Thoracic aorta (tissue), 2 donors: ENCODE measurements at places on chromosomes 5 and 9.

GRCh38 chr5:150516011-150516410, 8.1 kb downstream of the NDST1 start:
- DNase-seq = no peak

DNA sequence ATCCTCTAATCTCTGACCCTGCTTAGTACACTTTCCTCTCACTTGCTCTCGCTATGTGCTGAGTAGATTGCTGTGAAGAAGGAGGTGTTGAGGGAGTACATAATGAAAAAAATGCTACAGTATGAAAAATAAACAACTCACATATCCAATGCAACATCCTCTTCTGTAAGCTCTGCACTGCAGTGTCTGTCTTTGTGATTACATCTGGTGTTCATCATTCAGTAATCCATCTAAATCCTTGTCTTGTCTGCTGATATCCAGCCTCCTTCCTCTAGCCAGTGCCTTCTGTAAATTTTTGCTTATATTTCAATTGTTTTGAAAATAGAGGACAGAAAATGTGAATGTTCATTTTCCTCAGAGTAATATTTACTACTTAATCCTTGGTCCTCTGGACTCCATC, 57.4 kb upstream of the CDH12 start:
- DNase-seq = no peak

DNA sequence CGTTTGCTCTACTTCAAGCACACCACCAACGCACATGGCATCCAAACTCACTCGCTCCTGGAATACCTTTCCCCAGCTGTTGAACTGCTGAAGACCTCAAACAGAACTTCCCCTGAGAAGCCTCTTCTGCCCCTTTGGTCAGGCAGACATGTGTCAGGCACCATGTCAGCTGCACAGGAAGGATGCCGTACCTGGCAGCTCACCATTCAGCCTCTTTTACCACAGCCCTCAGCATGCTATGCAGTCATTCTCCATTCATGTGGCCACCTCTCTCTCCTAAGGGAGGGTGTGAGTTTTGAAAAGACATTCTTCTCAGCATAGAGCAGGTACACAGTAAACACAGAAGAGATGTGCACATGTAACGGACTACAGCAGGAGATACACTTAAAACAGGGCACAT, 14.2 kb downstream of the IL4 start:
- no peak for DNase-seq

- no peak for DNase-seq
These were observed 5.0 kb downstream of the S1PR3 start for GRCh38 chr9:88996046-88996920.

DNA sequence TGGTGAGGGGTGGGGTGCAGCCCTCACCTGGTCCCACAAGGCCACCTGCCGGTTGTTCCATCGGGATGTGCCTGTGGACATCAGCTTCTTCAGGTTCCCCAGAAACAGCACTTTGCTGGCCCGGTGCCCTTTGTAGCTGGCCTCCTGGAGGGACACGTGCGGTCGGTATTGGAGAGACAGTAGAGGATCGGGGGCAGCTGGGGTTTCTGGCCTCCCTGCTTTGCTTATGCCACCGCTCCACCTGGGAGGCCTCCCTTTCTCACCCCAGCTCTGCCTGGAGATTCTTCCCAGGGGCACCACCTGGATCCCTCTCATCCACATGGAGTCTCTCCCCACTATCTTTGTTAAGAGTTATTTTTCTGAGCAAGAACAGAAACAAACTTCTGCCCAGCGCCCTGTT, 13.1 kb upstream of the TRIM14 start:
- DNase-seq = no peak

DNA sequence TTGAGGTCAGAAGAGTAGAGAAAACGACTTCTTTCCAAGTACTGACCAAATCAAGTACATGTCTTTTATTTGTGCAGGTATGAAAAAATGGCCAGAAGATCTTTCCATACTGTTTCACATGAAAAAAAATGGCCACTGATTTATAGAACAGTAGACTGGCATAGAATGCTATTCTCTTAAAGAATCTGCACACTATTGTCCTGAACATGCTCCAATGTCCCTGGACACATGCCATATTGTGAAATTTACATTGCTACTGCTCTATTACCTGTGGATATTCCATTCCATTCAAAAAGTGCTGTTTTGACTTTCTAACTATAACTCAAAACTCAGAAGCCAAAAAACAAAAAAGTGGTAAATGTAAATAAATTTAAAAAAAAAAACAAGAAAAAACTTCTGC, 60.6 kb downstream of the FBXL17 start:
- DNase-seq = no peak

- no peak for DNase-seq
These were observed 162.1 kb downstream of the SMC2 start for GRCh38 chr9:104256031-104256695.

GRCh38 chr5:69004676-69005075, 89.1 kb upstream of the SLC30A5 start:
- DNase-seq = no peak

DNA sequence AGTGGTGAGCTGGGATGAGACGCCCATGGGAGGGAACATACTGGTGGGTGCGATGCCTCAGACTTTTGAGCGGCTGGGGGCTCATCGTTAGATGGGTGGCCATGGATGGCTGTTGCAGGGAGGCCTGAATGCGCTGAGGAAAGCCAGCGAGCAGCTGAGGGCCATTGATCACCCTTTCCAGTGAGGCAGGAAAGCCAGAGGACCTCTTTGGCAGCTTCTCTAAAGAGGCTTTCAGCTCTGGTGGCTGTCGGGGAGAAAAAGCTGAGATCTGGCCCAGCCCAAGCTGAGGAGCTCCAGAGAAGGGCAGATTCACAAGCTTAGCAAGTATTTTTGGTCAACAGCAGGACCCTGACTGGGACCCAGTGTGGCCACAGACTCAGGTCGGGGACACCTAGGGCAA, 13.3 kb upstream of the VAV2 start:
- DNase-seq = no peak

DNA sequence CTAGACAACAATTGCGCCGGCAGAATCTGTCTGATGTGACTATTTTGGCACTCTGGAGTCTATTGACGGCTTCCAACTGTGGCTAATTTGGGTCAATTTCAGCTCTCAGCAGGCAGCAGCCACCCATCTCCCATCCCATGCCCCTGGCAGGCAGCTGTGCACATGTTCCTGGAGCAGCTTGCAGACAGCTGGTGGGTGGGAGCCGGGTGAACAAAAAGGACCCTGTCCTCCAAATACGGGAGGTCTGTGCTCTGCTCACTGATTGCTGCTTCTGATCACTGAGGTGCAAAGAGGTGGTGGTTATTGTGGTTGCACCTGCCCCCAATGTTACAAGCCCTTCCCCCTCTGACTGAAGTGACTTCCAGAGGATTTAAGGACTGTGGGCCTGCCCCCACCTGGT, 45.0 kb upstream of the N4BP3 start:
- no peak for DNase-seq

DNA sequence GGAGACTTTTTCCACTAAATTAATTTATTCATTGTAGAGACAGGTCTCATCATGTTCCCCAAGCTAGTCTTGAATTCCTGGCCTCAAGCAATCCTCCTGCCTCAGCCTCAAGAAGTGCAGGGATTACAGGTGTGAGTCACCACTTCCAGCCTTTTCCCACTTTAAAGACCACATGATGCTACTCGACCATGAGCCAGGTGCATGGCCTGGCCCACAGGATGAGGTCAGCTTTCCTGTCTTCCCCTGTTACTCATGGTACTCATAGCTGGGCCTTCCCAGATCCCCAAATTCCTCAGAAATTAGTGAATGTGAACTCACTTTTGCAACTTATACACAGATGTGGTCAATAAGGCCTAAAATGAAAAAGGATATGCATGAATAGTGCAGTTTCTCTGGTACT, 395.9 kb downstream of the SEMA5A start:
- DNase-seq = no peak

DNA sequence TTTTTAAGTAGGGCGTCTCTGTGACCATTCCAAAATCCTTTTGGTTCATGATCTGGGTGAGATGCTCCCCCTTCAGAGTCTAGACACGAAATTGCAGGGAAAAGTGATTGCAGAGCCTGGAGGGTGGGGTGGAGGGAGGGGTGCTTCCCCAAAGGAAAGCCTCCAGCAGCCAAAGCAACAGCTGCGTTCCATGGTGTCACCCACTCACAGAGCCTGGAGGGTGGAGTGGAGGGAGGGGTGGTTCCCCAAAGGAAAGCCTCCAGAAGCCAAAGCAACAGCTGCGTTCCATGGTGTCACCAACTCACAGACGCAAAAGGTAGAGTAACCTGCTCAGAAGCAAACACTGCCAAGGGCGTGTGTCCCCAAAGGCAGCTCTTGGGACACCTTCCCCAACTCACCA, 22.6 kb downstream of the SLC6A18 start:
- DNase-seq = no peak

DNA sequence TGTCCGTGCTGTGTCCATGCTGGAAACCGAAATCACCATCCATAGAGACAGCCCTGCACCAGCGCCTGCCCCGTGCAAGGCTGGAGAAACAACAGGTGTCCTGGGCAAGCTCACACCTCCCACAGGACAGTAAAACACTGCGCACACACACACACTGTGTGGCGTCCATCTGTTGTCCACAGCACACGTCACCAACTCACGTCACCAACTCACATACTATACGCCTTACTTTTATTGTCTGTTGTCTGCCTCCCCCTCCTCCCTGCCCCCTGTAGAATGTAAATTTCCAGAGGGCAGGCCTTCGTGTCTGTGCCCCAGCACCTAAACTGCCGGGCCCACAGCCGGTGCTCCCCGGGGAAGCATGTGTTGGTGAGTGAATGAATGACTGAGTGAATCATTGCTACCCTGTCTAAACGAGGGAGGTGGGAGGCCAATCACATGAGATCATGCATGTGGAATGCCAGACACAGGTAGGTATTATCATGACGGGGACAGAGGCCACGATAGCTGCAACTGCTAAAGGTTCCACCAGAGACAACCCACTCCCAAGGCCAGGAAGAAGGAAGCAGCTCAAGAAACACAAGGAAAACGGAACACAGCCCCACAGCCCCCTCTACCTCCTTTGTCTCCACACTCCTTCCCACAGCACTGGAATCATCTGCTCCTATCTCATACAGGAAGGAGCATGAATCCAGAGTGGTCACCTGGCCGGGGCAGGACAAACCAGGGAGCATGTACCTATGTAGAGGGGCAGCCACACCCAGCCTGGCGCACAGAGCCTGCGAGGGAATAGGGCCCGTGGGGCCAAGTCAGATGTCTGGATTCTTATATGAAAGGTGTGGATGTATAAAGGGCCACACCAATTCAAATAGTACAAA, 41.9 kb downstream of the STK10 start:
- DNase-seq = no peak

DNA sequence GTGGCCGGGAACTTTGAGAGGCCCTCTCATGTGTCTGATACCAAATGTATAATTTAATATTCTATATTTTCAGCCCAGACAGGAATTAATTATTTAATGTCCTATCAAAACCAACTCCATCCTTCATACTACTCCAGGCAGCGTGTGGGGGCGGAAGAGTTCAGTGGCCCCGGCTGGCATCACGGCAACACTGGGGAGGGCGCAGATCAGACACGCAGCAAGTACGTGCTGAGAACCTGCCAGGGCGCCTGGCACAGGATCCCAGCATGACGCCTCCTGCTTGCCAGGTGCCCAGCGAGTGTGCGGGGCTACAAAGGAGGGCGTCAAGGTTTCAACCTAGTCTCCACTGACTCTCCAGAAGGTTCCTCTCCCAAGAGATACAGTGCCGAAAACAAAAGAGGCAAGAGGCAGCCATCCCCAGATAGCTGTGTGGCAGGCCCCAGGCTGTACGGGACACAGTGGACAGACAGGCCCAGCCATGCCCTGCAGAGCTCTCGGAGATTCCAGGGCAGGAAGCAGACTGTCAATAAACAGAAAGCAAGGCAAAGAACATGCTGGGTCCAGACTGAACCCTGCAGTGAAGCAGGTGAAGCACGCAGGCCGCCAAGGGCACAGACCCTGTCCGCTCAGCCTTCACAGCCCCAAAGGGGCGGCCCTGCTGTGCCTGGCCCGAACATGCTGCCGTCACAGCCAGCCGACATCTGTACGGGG, 110.3 kb downstream of the VAV2 start:
- no peak for DNase-seq

- DNase-seq = no peak
These were observed 408.8 kb downstream of the ENC1 start for GRCh38 chr5:74231697-74232096.

DNA sequence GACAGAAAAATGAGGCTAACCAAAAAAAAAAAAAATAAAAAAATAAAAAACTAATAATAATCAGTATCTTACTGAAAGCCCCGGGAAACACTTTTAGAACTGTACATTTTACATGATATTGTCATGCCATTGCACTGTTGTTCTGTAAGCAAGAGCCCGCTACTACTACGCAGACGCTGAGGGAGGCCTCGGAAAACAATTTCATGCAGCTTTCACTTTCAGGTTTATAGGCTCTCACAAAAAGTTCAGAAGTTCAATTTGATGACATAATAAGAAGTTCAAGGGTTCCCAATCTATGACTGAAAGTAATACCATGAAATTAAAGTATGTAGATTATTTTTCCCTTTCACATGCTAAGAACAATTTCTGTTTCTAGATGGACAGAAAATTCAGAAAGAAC, 318.3 kb upstream of the ITGA1 start:
- no peak for DNase-seq

- no peak for DNase-seq
These were observed 93.3 kb downstream of the OTULIN start for GRCh38 chr5:14757850-14758249.

DNA sequence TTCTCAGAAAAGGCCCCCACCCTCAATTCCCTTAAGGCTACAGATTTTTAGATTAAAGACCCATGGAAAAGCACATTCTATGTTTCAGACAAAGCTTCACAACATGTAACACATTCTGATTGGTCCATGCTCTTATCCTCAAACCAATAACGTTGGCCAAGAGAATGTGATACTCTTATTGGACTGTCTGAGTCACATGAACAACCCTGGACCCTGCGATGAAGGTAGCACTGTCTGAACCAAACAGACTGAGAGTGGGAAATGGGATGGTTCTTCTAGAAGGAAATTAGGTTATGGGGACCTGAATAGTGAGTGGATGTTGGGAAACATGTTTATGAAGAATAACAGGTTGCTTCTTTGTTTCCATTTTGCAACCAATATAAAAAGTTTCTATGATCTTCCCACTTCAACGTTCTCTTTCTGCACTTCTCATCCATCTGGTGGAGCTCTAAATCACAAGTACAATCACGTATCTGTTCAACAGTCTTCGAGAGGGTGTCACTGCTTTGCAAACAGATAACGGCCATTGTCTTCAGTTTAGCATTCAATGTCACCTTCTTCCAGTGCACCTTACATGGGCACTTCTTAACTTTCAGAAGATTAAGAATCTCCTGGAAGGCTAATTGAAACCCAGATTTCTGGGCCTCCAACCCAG, 81.6 kb downstream of the PTCH1 start:
- no peak for DNase-seq

GRCh38 chr9:35396560-35397215, 93.2 kb upstream of the RUSC2 start:
- DNase-seq = no peak

DNA sequence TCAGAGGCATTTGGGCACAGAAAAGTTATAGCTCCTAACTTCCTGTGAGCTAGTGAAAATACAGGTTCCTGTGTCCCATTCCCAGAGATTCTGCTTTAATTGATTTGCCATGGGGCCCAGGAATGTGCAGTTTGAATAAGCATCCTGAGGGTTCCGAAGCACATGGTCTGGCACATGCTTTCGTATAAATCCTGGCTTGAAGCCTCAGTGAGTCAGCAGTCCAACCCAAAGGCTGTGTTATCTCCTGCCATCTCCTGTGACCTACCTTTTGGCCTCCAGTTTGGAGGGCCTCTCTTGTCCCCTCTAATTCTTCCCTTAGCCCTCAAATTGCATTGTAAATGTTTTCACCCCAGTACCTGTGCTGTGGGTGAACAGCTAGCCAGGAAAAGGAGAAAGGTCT, 183.8 kb downstream of the NR3C1 start:
- DNase-seq = no peak
